Epithelial cell of proximal tubule (primary cell): ENCODE measurements at places on chromosomes 16 and 17. TPM values are rescaled to one million over a fixed set of nuclear protein-coding genes. Genes with fewer than 3 reads are reported as not detected.

The FA2H gene
- 3.3 and 11.5 TPM in 2 replicates for total RNA-seq

The GSG1L2 gene
- not detected in 2 replicates for total RNA-seq

The FZD2 gene
- total RNA-seq = 4.1 and 9.2 TPM in 2 replicates

The C16orf89 gene
- total RNA-seq = not detected in 2 replicates

The ARHGAP27 gene
- 29.4 and 39.8 TPM in 2 replicates for total RNA-seq

The CNGB1 gene
- under 0.01 and 1.4 TPM in 2 replicates for total RNA-seq

The NPIPB13 gene
- 0.98 and 4.0 TPM in 2 replicates for total RNA-seq

The TMEM114 gene
- not detected in 2 replicates for total RNA-seq

The GALR2 gene
- total RNA-seq = 0.07 and 0.17 TPM in 2 replicates

The FAM171A2 gene
- 8.0 and 15.0 TPM in 2 replicates for total RNA-seq

The TRIM65 gene
- total RNA-seq = 24.7 and 28.6 TPM in 2 replicates

The NPIPA2 gene
- total RNA-seq = 1.2 TPM in 1 of 2 replicates, not detected in the other

The SULT1A4 gene
- total RNA-seq = 2.2 and 2.9 TPM in 2 replicates

The CD300A gene
- not detected in 2 replicates for total RNA-seq

The ZNF18 gene
- total RNA-seq = 4.0 and 4.3 TPM in 2 replicates

The TMEM235 gene
- total RNA-seq = not detected in 2 replicates

The PMP22 gene
- 8.6 and 12.7 TPM in 2 replicates for total RNA-seq

The FBXW10B gene
- 1.2 TPM in 1 of 2 replicates, not detected in the other for total RNA-seq

The TERB1 gene
- not detected in 2 replicates for total RNA-seq

The KRT31 gene
- not detected in 2 replicates for total RNA-seq

The NUPR1 gene
- not detected in 2 replicates for total RNA-seq

The MEIOC gene
- 7.1 and 9.8 TPM in 2 replicates for total RNA-seq

The ALOX15 gene
- 0.14 TPM in 1 of 2 replicates, not detected in the other for total RNA-seq

The SEC14L1 gene
- total RNA-seq = 44.3 and 74.4 TPM in 2 replicates

The GAS7 gene
- 0.58 and 2.5 TPM in 2 replicates for total RNA-seq

The SPNS2 gene
- total RNA-seq = 110 and 162 TPM in 2 replicates

The ZNF286A gene
- 35.7 and 52.4 TPM in 2 replicates for total RNA-seq

The GNGT2 gene
- 1.4 and 1.8 TPM in 2 replicates for total RNA-seq

The KLHL10 gene
- total RNA-seq = not detected in 2 replicates

The TBC1D3H gene
- total RNA-seq = not detected in 2 replicates

The HOXB13 gene
- total RNA-seq = not detected in 2 replicates

The KRTAP4-4 gene
- not detected in 2 replicates for total RNA-seq

The MRM3 gene
- 18.5 and 33.0 TPM in 2 replicates for total RNA-seq

The HASPIN gene
- total RNA-seq = 12.3 and 15.4 TPM in 2 replicates

The PRAC1 gene
- total RNA-seq = not detected in 2 replicates

The SLC16A6 gene
- 0.07 TPM in 1 of 2 replicates, not detected in the other for total RNA-seq

The TBC1D3I gene
- not detected in 2 replicates for total RNA-seq

The NT5C gene
- total RNA-seq = 139 and 140 TPM in 2 replicates

The KRTAP9-4 gene
- not detected in 2 replicates for total RNA-seq

The ABHD15 gene
- 8.2 and 11.3 TPM in 2 replicates for total RNA-seq

The SRCIN1 gene
- 0.07 and 2.1 TPM in 2 replicates for total RNA-seq

The DLX3 gene
- not detected in 2 replicates for total RNA-seq

The CTRB2 gene
- not detected in 2 replicates for total RNA-seq
